ENCODE measurements at places on chromosomes 13 and 19. TPM values are rescaled to one million over a fixed set of nuclear protein-coding genes. Genes with fewer than 3 reads are reported as not detected.

DNA sequence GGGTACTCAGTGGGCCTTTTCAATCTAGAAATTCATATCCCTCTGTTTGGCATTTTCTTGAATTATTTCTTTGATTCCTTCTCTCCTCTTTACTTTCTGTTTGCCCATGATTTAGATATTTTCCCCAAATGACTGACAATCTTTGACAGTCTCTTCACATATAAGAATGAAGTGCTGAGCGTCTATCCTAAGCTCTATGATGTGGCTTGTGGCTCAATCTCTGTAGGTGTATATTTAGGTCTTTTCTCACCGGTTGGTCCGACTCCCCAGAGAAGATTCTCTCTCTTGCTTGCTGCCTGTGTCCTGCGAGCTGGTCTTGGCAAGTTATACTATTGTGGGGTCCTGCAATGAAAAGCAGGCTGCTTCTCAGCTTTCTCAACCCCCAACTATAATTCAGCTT, 29.0 kb downstream of the FLT3 start:
- no peak for DNase-seq

GRCh38 chr13:104253063-104253680, 1187.0 kb upstream of the SLC10A2 start:
- no peak for DNase-seq

- no peak for DNase-seq
These were observed 13.1 kb downstream of the TSSK6 start for GRCh38 chr19:19502281-19502680.

Gene MTUS2
- not detected for total RNA-seq

GRCh38 chr13:24916464-24916863, 152.5 kb downstream of the RNF17 start:
- no peak for DNase-seq

GRCh38 chr13:28258417-28258816, 120.1 kb downstream of the PAN3 start:
- no peak for DNase-seq

DNA sequence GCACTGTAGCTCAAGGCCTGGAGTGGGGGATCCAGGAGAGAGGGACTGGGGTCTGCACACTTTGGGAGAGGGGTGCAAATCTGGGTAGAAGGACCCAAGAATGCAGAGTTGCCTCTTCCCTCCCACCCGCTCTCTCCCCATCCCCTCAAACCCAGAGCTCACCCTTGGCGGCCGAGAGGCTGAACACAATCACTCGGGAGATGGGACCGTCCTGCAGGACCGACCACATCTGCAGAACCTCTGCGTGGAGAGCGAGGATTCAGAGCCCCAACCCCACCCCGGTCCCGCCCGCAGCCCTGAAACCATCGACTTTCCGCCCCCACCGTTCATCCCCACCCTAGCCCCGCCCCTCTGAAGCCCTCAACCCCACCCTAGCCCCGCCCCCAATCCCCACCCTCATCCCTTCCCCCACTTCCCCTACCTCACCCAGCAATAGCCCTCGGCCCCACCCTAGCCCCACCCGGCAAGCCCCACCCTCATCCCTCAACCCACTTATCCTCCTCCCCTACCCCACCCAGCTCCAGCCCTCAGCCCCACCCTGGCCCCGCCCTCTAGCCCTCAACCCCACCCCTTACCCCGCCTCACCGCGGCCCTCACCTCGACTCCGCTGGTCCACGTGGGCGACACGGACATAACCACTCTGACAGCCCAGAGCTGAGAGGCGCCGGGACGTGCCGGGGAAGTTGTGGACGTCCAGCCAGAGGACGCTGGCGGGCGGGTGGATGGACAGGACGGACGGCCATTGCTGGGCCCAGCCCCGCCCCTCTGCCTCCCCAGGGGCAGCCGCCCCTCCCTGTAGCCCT, 4.1 kb downstream of the KPTN start:
- no peak for DNase-seq

Gene OR7C1
- total RNA-seq: not detected

Gene CGB2
- total RNA-seq: not detected

GRCh38 chr13:27487776-27488175, 37.4 kb upstream of the MTIF3 start:
- no peak for DNase-seq
